NCI-H187 (cell line): ENCODE measurements at places on chromosomes 11 and 22.

DNA sequence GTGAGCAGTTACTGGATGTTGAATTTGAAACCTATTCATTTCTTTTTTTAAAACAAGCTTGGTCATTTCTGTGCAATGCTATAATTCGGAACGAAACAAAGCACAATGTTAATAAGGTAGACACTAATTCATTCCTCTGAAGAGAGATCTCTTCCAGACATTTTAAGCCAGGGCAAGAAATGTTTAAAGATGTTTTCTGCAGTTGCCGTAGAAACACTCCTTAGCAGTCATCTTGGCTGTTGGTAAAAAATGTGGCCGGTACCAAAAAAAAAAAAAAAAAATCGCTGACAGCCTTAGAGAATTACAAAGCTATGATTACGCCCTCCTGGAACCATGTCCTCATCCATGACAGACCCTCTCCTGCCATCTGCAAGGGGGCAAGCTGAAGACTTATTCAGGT is 66.4 kb upstream of the TTC12 start:
- no peak for DNase-seq

DNA sequence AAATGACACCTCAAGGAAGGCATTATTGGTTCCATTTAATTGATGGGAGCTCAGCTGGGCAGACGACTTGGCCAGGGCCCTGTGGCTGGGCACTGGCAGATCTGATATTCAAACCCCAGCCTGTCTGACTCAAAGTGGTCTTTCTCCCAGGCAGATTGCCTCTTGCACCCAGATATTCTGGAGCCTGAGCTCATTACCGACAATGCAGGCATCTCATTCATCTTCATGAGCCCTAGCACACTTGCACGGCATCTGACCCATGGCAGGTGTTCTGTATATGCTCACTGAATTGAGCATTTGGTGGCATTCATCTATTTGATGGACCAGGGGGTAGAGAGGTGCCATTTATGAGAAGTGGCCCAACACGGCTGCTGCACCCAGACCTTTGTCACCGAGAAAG is 193.1 kb downstream of the DSCAML1 start:
- no peak for DNase-seq

GRCh38 chr11:110293389-110293788 is 3.0 kb downstream of the RDX start:
- no peak for DNase-seq

- DNase-seq = no peak
Measured at GRCh38 chr22:20131859-20132685, 468 bp downstream of the ZDHHC8 start.

DNA sequence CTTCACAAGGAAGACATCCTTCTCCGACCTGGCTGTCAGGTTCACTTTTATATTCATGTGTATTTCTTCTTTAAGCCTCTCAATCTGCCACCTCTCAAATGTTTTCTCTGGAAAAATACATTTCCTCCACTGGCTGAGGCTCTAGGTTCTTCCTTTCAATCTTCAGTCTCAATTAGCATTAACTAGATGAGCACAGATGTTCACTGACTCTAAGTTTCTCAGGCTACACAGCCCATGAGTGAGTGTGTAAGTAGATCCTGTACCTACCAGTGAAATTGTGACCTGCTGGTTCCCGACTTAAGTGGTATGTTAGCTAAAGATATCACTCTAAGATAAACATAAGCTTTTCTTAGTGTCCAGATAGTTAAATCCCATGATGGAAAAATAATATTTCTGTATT is 206.9 kb downstream of the ADAMTS15 start:
- DNase-seq = no peak

- DNase-seq = peak; percentile 22
Measured at GRCh38 chr11:122843281-122844141, 5.2 kb downstream of the CRTAM start.

DNA sequence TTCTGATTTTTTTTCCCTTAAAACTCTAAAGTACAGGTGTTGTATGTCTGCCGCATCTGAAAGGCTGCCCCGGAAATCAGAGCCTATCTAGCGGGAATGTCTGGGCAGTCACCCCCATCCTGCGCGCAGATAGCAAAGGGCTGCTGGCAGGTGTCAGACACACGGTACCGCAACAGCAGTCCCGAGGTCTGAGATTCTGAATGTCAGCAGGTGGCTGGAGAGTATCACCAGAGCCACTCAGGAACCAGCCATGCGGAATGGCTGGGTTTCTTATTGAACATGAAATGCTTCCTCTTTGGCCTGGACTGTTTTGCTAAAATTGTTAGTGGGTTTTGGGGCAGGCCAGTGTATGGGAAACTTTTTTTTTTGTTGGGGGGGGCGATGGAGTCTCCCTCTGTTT is 53.3 kb downstream of the CERK start:
- no peak for DNase-seq

DNA sequence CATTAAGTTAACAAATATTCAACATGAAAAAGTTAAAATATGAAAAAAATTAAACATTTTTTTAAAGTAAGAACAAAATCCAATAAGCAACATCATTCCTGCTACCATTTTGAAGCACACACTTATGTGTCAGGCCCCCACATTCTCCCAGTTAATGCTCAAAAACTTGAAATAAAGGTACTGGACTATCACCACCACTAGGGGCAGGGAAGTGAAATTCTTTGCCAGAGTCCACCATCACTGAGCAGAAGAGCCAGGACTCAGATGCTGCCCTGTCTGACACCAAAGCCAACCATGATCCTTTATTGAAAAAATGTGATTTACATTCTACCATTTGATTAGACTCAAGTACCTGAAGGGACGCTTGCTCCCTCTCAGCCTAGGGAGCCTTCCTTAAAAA is 39.1 kb downstream of the PITPNB start:
- no peak for DNase-seq

GRCh38 chr11:106997227-106997626 is 21.0 kb downstream of the GUCY1A2 start:
- DNase-seq = no peak

DNA sequence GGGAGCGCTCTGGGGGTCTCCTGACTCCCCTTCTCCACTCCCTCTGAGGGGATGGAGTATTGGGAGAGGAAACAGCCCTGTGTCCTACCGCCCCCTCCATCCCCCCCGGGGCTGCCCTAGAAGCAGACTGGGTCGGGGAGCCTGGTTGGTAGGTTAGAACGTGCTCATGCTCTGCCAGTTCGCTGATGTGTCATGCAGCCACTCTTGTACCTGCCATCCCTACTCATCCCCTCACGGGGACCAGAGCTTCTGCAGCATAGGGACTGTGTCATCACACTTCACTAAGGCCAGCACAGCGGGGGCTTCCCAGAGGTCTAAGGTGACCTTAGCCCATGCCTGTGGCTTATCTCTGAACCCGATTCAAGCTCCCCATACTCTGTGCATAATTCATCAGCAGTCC is 4.7 kb downstream of the KCNJ1 start:
- no peak for DNase-seq

- DNase-seq = no peak
Measured at GRCh38 chr11:35721651-35722282, 59.2 kb downstream of the TRIM44 start.

DNA sequence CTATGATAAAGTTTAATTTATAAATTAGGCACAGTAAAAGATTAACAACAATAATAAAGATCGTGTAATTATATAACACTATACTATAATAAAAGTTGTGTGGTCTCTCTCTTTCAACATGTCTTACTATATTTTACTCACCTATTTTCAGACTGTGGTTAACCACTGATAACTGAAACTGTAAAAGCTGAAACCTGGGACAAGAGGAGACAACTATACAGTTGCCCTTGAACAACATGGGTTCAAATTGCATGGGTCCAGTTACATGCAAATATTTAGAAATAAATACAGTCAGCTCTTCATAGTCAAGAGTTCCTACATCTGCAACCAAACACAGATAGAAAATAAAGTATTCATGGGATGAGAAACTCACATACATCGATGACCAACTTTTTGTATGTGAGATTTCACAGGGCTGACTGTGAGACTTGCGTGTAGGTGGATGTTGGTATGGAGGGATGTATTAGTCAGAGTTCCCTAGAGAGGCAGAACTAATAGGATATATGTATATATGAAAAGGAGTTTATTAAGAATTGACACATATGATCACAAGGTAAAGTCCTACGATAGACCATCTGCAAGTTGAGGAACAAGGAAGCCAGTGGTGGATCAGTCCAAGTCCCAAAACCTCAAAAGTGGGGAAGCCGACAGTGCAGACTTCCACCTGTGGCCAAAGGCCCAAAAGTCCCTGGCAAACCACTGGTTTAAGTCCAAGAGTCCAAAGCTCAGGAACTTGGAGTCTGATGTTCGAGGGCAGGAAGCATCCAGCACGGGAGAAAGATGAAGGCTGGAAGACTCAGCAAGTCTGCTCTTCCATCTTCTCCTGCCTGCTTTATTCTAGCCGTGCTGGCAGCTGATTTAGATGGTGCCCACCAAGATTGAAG is 359.5 kb downstream of the INSC start:
- DNase-seq = no peak

GRCh38 chr11:112526699-112527416 is 266.2 kb upstream of the PLET1 start:
- DNase-seq = no peak

DNA sequence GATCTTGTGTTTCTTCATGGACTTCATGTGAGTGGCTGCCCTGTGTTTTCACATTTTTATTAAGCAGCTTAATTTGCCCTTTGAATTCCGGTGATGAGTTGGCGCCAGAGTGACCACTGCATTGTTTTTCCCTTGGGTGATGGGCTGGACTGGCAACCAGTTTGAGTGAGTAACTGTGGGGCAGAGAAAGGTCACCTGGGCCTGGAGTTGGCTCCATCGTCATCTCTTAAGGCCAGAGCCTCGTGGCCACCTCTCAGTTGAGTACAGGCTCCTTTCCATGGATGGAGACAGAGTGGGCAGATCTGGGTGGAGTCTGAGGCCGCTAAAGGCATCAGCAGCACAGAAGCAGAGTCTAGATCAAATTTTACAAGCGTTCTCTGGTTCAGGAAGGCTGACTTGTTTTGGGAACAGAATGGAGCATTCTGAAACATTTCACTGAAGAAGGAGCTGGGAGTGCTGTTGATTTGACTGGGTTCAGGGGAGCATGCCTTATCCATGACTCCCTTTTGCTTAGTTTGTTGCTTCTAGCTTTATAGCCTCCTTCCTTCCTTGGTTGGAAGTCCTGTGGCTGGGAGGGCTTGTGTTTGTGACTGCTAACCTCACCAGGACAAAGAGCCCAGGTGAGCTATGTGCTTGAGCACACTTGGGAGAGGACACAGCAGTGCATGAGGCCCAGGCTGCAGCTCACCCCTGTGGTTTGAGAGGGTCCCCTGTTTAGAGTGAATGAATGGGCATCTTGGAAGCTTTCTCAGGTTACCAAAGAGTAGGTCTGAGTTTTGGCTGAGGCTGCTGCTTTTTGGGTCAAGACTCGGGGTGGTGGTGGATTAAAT is 7.8 kb downstream of the BCR start:
- no peak for DNase-seq

DNA sequence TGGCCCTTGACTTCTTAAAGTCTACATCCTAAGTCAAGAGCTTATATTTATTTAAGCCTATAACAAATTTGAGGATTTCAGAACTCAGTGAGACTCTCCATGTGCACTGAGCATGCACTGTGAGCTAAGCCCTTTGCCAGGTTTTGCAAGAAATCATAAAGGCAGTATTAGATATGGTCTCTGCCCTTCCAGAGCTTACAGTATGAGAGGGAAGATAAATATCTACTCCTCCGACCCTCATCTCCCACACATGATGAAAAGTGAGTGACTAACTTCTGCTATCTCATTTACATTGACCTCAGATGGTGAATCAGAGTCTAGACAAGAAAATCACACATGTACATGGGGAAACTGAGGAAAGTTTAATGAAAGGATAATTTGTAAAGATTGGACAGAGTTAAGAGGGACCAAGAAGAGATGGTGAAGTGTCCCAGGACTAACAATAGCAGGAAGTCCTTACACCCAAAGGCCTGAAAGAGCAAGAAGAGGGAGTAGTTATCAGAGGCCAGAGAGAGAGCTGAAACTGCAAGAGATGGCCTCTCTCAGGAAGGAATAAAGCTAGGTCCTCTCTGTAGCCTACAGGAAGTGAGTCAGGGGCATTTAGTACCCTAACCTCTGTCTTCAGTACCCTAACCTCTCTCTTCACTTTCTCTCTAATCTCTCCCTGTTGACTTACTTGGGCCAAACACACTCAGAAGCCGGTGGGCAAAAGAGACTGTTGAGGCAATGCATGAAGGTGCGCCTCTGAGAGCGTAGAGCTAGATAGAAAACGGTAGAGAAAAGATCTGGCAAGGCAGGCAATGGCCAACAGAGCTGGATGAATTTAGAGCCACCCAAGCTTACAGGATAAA is 23.0 kb upstream of the BLID start:
- no peak for DNase-seq

GRCh38 chr22:35882211-35883030 is 146.2 kb downstream of the RBFOX2 start:
- DNase-seq = no peak

- no peak for DNase-seq
Measured at GRCh38 chr22:35630387-35630793, 13.3 kb upstream of the MB start.

DNA sequence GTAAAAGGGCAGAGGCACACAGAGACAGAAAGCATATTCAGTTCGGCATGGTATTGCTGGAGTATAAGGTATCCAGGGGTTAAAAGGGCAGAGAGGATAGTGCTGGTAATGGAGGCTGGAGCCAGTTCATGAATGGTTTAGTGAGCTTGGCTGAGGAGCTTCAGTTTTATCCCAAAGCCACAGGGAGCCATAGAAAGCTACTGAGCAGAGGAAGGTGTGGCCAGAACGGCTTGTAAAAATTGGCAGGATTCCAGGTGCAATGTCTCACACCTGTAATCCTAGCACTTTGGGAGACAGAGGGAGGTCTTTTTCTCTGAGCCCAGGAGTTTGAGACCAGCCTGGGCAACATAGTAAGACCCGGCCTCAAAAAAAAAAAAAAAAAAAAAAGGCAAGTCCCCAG is 186.1 kb downstream of the MYO18B start:
- no peak for DNase-seq

DNA sequence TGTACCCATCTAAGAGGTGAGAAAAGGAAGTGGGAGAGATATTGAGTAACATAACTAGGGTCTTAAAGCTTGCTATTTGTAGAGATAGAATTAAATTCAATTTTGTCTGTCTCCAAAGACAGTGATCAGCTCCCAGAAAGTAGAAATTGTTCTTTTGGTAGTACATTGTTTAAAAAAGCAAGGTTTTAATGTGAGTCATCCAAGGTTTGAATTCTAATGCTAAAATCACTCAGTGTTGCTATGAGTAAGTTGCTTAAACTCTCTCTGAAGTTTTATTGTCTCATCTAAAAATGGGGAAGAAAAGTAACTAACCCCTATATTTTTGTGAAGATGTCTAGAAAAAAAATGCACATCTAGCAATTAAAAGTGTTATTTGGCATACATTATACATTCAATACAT is 1004.5 kb upstream of the CCDC90B start:
- no peak for DNase-seq
